Activated CD8-positive, alpha-beta memory T cell treated with anti-CD3 and anti-CD28 coated beads for 1 hour (primary cell): ENCODE measurements at places on chromosomes 1 and 21.

GRCh38 chr1:198340139-198340538 lies 183.3 kb downstream of the NEK7 start:
- no peak for DNase-seq

GRCh38 chr1:200867018-200867811 lies 5.6 kb upstream of the GPR25 start:
- no peak for DNase-seq

GRCh38 chr1:17739050-17739449 lies 16.1 kb upstream of the ACTL8 start:
- no peak for DNase-seq

DNA sequence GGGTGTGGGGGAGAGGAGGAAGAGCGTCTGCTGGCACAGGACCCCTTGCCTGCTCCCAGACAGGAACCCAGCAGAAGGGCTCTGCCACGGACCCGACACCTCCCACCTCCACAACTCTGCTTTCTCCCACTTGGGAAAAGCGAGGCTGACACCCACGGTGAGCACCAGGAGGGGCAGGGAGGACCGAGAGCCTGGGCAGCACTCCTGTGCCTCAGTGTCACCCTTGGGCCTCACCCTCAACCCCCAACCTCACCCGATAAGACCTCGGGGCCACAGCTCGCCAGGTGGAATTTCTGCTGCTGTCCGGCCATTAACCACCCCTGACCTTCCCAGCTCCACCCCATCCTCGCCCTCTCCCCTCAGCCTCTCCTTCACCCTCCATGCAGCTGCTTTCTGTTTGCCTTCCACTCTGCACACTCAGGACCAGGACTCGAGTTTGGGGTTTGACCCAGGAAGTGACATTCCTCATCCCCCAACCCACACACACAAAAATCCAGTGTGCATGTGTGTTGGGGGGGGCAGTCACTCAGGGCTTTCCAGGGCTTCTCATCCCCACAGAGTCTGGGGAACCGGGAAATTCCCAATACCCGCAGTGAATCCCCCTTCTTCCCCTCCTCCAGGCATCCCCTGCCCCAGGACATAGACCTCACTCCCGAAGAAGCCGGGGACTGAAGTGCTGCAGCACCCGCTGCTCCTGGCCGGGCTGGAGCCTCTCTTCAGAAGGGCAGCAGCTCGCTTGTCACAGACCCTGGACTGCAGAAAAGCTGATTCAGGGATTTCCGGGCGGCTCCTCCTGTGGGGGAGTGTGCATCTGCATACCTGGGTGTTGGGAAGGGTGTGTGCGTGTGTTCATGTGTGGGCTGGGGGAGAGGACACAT lies 65.8 kb downstream of the SYT2 start:
- DNase-seq: no peak

GRCh38 chr1:198528364-198528763 lies 12.1 kb downstream of the ATP6V1G3 start:
- DNase-seq: no peak

DNA sequence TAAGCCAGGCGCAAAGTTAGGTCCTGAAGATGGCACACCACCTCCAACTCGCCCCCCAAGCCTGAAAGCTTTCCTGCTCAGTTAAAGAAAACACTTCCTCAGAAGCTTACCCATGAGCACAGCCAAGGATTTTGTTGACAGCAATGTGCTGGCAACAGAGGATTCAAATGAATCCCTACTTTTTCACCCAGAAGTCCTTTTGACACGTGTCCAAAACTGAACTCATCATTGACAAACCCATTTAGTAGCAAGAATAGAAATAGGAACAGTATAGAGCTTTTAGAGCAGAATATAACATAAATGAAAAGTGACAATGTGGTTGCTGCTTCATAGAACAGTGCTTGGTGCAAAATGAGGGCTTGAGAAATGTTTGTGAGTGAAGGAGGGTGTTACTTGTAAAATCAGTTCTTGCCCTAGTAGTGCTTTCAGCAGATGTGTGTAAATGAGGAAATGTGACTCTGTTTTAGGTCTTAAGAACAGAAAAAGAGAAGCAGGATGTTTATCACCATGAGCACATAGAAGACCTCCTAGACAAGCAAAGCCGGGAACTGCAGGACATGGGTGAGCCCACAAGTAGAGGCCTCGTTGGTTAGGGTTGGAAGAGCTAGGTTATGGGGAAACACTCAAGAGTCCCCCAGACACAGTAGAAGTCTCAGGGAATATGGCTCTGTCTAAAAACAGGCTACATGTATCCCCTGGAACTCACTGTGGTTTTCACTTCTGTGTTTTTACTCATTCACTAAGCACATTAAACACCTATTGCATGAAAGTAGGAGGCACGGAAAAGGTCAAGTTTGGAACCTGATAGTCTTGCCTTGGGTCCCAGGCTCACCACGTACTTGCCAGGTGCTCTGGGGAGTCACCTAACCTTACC lies 48.6 kb upstream of the TMEM125 start:
- no peak for DNase-seq
